ENCODE measurements at places on chromosomes 11 and 22.

- DNase-seq, result no peak
Observed at GRCh38 chr11:86980086-86980796, 25.0 kb upstream of the FZD4 start.

DNA sequence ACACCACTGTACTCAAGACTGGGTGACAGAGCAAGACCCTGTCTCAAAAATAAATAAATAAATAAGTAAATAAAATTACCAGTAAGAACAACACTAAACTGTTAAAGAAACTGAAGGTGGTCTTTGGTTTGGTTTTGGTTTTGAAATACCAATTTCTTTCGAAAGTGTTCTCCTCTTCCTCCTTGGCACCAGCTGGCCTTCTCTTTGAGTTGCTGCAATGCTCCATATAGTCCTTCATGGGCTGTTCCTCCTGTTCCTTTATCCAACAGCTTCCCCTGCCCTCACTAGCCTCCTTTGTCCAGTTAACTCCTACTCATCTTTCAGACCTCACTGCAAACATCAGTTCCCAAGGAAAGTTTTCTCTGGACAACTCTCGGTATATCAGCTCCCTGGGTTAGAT is 5.0 kb upstream of the UVRAG start:
- DNase-seq, result no peak

DNA sequence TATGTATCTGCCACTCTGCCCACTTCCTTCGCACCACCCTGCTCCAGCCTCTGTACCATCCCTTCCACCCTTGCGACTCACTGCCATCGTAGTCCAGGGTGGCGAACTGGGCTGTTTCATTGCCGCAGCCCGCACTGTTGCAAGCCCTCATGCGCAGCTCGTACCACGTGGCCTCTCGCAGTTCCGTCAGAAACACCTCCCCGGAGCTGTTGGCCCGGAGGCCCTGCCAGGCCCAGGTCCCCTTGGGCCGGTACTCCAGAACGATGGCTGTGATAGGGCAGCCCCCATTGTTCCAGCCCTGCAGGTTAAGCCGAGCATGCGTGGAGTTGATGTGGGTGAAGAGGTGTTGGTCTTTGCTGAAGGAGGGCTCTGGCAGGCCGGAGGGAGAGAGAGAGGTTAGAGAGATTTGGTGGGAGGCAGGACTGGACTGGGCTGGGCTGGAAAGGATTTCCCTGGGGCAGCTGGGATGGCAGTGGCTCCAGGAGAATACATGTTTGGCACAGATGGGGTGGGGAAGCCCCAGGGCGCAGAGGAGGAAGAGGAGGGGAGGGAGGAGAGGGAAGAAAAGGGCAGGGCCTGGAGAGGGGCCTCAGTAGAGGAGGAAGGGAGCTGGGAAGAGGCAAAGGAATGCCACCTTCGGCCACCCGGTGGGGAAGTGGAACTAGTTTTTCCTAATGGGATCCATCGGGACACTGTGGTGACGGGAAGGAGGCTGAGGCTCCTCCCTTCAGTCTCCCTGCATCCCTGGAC is 109.6 kb downstream of the CEP164 start:
- DNase-seq, result no peak

DNA sequence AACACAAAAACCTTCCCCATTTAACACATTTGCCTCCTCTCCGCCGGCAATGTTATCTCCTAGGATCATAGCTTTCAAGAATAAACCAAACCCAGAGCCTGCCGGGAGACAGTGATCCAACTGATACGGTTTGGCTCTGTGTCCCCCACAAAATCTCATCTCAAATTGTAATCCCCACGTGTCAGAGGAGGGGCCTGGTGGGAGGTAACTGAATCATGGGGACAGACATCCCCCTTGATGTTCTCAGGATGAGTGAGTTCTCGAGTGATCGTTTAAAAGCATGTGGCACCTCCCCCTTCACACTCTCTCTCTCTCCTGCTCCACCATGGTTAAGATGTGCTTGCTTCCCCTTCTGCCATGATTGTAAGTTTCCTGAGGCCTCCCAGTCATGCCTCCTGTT is 33.3 kb downstream of the RBFOX2 start:
- no peak for DNase-seq

GRCh38 chr11:17506942-17507341 is 30.3 kb upstream of the ABCC8 start:
- no peak for DNase-seq

GRCh38 chr22:45722006-45722405 is 50.4 kb downstream of the ATXN10 start:
- DNase-seq, result no peak

DNA sequence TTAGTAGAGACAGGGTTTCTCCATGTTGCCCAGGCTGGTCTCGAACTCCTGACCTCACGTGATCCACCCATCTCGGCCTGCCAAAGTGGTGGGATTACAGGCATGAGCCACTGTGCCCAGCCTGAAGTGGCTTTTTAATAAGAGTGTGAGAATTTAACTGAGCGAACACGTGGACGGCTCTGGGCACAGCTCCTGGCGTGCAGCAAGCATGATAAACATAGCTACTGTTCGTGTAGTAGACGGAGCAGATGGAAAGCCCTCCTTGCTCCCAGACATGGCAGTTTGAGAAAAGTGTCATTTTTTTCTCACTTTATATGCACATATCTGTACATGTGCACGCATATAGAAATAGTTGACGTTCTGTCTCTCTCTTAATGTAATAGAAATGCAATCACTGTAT is 7.0 kb downstream of the EMID1 start:
- DNase-seq, result no peak

DNA sequence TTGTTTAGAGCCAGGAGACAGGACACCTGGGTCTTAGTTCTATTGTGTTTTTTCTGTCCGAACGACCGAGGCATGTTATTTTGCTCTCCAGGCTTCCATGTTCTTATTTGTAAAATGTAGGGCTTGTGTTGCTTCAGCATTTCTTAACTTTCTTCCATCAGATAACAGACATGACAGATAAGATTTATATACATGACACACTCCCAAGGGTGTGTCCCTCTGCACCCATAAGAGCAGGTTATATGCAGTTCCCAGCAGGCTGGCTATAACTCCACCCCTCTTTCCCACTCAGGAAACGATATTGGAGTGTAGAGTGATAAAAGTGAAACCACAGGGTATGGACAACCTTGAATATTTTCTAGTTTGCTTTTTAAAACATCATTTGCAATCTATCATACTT is 65.8 kb downstream of the APIP start:
- no peak for DNase-seq

DNA sequence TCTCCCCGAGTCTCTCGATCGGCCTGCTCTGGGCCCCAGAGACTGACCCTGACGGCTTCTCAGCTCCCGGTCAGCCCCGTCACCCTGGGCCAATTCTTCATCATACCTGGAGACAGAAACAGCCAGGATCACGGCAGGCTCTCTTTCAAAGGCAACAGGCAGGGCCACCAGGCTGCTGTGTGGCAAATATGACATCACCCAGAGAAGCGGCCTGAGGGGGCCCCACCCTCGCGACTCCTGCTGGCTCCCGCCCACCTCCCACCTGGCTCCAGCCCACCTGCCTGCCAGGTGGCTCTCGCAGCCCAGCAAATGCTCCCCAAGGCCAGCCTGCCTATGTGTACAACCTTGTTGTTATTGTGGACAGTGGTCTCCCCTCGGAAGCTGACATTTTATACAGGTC is 24.9 kb upstream of the PACSIN2 start:
- DNase-seq, result no peak

- no peak for DNase-seq
Observed at GRCh38 chr11:119320776-119321524, 4.0 kb upstream of the MCAM start.

DNA sequence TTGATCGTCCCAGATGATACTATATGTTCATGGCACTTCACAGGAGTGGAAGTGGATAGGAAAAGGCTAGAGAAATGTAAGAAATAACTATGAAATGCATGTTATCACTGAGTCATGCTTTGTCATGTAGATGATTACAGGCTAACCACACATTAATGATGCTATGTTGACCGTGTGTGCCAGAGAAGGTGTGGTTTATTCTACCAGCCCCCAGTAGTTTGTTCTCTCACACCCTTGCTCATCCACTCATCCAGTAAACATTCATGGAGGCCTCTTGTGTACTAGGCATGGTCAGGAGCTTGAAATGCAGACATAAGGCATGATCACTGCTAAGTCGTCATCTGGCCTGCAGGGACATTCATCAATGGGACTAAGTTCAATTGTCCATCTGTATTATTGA is 153.0 kb upstream of the PITPNB start:
- no peak for DNase-seq

DNA sequence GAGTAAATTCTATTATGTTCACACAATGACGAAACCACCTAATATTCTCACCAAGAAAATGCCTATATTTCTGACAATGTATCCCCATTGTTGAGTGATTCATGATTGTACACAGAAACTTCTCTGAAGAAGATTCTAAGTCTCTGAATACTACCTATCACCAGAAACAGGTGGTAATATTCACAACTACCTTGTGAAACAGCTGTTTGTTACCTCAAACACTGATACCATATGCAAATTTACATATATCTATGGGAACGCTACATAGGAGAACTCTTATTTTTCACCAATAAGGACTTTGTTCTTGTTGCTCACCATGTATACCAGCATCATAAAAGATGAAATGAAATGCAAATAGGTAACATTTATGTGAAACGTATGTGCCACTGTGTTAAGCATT is 59.3 kb downstream of the PDGFD start:
- no peak for DNase-seq

GRCh38 chr22:29332886-29333496 is 17.5 kb upstream of the RASL10A start:
- DNase-seq, result no peak

DNA sequence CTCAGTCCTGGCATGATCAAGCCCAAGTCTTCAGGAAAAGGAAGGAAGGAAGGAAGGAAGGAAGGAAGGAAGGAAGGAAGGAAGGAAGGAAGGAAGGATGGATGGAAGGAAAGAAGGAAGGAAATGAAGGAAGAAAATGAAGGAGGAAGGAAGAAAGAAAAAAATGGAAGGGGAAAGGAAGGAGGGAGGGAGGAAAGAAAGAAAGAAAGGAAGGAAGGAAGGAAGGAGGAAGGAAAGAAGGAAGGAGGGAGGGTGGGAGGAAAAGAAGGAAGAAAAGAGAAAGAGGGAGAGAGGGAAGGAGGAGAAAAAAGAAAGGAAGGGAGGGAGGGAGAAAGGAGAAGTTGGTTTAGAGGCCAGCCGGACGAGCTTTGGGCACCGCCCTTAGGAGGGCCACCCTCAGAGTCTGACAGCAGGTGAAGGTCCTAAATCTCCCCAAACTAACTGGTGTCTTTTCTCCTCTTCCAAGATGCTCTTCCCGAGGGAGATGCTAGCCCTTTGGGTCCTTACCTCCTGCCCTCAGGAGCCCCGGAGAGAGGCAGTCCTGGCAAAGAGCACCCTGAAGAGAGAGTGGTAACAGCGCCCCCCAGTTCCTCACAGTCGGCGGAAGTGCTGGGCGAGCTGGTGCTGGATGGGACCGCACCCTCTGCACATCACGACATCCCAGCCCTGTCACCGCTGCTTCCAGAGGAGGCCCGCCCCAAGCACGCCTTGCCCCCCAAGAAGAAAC is 122.8 kb downstream of the SEZ6L start:
- DNase-seq, result no peak
